ENCODE measurements at places on chromosomes 1 and 21.
A peak's percentile ranks its signal among the peaks of the same experiment; 100 is the strongest.

GRCh38 chr1:198947456-198947855 is 308.6 kb downstream of the PTPRC start:
- no peak for DNase-seq

- DNase-seq: no peak
Measured at GRCh38 chr1:191609305-191609704, 549.0 kb upstream of the RGS18 start.

DNA sequence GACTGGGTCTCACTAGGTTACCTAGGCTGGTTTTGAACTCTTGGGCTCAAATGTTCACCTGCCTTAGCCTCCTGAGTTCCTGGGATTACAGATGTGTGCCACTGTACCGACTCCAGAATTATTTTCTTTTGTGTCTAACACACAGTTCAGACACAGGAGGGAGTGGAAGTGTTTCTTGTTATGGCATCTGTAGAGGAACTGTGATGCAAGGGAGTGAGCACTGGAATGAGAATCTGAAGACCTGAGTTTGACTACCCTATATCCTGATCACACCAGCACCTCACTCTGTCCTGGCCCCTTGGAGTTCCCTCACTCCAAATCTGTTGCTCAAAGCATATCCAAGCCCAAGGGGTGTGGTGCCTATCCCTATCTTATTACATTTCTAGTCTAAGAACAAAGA is 15.2 kb downstream of the OPTC start:
- DNase-seq: no peak

DNA sequence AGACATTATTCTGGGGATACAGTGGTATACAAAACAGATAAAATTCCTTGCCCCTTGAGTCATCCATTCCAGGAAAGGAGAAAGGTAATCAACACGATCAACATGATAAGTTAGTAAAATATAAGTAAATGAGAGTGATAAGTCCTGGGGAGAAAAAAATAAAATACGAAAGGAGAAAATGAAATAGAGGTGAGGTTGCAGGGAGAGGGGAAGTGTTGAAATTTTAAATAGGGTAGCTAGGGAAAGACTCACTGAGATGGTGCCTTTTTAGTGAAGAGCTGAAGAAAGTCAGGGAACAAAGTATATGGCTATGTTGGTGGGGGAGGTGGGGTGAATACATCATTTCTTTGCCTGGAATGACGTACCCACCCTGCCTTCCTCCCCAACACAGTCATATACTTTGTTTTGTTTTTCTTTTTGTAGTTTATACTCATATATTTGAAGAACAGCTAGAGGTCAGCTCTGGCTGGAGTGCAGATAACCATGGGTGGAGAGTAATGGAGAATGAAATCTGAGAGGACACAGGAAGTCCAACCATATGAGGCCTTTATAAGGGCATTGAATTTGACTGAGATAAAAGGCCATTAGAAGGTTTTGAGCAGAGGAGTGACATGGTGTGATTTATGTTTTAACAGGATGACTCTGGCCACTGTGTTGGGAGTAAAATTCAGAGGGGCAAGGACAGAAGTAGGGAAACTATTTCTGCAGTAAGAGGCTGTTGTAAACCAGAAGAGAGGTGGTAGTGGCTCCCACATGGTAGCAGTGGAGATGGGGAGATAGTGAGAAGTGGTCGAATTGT is 54.8 kb downstream of the OSBPL9 start:
- DNase-seq: no peak

DNA sequence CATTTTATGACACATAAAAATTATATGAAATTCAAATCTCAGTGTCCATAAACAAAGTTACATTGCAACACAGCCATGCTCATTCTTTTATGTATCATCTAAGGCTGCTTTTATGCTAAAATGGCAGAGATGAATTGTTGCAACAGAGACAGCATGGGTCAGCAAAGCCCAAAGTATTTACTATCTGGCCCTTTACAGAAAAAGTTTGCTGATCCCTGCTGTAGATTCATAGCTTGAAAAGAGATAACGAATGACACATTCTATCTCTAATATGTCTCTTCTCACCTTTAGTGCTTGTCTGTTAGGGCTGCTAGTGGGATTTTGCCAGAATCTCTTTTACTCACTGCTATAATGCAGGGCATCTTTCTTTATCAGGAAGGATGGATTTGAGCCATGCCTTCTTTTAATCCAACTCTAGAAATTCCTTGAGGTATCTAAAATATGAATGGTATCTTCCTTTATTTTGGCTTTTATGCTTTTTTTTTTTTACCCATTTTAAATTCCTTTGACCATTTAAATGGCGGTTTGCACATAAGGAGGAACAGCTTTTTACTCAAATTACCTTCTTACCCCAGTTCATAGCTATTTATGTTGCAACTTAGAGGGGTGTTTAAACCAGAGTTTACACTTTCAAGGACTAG is 598.2 kb downstream of the PLPP3 start:
- DNase-seq: no peak

GRCh38 chr1:26771285-26771642 is 16.5 kb upstream of the PIGV start:
- no peak for DNase-seq

- no peak for DNase-seq
Measured at GRCh38 chr1:2241820-2242219, 13.7 kb downstream of the SKI start.

DNA sequence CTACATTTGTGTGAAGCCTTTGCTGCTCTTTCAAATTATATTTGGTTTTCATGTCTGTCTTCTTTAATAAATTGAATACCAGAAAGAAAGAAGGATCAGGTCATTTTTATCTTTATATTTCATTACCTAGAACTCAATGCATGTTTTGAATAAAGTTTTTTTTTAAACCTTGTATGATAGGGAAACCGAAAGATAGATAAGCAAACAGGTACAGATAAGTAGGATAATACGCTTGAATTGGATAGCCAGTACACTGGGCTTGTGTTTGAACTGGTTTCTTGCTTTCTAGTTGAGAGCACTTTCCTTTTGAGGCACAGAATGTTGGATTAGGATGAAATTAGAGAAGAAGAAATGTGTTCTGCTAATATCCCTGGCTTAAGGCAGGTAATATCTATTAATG is 46.9 kb downstream of the PKN2 start:
- DNase-seq: no peak

GRCh38 chr1:18913065-18913835 is 10.9 kb upstream of the ALDH4A1 start:
- DNase-seq: no peak

DNA sequence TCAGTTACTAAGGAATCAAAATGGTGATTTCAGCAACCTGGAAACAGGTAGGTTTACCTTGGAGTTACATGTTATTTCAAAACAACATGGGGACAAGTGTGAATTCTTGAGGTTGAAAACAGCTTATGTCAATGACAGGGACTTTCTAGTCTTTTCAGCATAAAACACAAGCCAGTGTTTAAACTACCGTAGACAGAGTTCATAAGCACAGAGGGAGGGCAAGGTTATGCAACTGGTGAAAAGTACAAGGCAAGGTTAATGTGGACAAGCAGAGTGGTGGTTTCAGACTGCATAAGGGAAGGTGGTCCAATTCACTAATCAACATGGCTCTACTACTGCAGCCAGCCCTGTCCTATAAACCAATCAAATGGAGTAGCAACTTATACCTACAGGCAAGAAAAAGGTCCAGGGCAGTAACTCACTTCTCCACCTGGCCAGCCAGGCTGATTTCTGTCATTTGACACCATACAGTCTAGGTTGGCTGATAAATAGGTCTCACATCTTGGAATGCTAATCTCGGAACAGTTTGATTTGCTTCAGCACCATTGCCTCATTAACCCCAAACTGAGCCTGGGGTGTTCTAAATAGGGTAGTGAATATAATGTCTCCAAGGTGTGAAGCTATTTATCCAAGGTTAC is 250.3 kb upstream of the PROX1 start:
- DNase-seq: no peak

- DNase-seq: no peak
Measured at GRCh38 chr1:176799327-176799726, 336.4 kb downstream of the PAPPA2 start.

GRCh38 chr1:207987164-207987563 is 76.2 kb upstream of the CD34 start:
- DNase-seq: no peak

- DNase-seq: no peak
Measured at GRCh38 chr21:42289926-42290325, 25.3 kb downstream of the TFF3 start.

DNA sequence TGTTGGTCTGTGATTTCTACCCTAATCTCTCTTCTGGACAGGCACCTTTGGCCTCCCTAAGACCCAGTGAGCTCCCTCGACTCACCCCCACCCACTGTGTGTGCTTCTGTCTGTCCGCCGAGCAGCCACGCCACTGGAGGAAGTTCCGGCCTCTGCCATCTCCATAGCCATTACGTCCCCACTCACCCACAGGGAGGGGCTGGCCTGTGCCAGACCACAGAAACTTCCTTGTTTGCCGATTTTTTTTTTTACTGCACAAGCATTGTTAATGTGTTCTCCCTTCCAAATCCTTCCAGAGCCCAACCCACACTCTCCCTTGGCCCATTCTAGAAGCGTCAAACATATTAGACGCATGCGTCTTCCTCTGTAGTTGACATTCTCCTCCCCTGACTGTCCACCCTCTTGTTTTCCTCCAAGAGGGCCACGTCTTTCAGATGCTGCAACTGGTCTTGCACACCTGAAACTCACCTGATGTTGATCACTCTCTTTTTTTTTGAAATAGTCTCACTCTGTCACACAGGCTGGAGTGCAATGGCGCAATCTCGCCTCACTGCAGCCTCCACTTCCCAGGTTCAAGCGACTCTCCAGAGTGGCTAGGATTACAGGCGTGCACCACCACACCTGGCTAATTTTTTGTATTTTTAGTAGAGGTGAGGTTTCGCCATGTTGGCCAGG is 72.3 kb downstream of the EVA1C start:
- no peak for DNase-seq

- DNase-seq: no peak
Measured at GRCh38 chr1:163162381-163162914, 40.3 kb downstream of the RGS5 start.

- DNase-seq: no peak
Measured at GRCh38 chr1:24409535-24409934, 4.0 kb downstream of the STPG1 start.

GRCh38 chr1:66764994-66765578 is 12.8 kb downstream of the DYNLT5 start:
- peak; percentile 27 for DNase-seq

DNA sequence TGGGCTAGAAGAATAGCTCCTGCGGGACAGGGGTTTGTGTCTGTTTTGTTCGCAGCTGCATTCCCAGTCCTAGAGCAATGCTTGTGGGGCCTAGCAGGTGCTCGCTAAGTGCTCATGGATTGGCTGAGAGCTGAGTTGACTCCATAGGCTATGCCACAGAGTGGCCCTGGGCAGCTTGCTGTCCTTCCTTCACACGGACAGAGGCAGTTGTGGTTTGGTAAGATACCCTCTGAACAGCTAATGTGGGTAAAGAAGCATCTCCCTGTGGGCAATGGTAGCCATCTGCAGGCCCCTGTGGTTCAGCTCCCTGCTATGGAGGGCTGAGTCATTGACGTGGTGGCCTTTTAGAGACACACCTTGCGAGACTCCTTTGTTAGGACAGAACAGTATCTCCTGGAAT is 23.5 kb upstream of the LBR start:
- DNase-seq: no peak

- no peak for DNase-seq
Measured at GRCh38 chr1:92505015-92505692, 18.4 kb upstream of the GFI1 start.

DNA sequence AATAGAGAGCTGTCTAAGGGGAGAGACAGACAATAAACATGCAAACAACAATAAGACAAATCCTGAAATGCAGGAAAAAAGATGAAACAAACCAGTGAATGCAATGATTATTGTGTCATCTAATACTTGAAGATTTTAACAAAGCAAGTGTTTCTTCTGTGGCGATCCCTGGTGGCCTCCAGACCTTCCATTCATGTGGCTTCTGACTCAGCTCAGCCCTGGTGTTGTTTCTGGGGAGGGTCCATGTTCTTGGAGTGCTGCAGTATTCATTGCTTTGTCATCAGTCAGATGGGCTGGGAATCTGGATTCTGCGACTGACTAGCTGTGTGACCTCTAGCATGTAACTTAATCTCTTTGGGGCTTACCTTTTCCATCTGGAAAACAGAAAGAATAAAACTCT is 1.5 kb upstream of the C2CD4D start:
- DNase-seq: no peak

GRCh38 chr21:42505090-42505726 is 8.4 kb upstream of the SLC37A1 start:
- no peak for DNase-seq

- DNase-seq: no peak
Measured at GRCh38 chr1:109689844-109690405, 2.3 kb downstream of the GSTM1 start.
